Inflammatory macrophage treated with lipopolysaccharide for 4 hours (primary cell): ENCODE measurements at places on chromosomes 2 and 18.

GRCh38 chr2:194602750-194603149 is 1054.3 kb upstream of the SLC39A10 start:
- no peak for DNase-seq

DNA sequence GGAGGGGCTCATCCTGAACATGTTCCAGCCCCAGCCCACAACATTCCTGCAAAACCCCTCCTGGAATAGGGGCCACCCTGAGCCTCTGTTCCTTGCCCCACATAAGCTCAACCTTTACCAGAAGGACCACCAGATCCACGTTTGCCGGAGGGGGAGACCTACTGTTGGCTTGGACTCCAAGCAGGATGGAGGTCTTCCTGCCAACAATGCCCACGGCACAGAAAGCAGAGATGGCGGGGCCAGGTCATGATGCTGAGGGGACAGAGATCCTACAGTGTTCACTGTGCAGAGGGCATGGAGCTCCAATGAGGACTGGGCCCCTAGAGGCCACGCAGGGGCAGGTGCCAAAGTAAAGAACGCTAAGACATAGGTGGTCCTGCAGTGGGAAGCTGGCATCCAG is 98.5 kb upstream of the RAB6C start:
- DNase-seq, result no peak

DNA sequence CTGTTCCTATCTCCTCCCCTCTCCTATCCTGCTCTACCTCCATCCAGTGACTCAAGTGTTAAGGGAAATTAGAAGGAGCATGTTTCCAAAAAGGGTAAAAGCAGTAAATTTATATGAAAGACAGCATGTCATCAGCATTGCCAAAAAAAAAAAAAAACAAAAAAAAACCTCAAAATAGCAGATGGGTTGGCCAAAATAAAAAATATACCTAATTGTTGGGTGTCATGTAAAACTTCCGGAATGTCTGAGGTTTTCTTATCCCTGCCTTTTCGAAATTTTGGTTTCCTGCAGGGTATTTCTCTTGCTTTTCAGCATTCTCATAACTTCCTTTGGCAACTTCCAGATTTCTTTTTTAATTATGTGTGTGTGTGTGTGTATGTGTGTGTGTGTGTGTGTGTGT is 241.6 kb upstream of the FN1 start:
- DNase-seq, result no peak

- DNase-seq, result no peak
Observed at GRCh38 chr2:205860181-205860580, 177.9 kb downstream of the NRP2 start.

DNA sequence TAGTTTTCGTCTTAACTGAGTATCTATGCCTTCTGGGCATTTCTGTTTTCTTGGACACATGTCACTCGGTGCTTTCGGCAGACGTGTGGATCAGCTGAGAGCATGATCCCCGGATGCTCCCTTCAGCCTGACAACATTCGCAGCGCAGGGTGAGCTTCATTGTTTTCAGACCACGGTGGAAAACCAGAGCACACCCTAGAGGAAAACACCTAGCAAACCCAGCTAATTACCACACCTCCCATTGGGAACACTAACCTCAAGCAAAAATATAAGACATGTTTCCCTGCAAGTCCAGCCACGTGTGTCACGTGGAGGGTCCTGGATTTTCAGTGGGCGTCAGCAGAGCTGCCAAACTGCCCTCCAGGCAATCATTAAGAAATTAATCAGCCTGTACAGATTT is 31.0 kb downstream of the ANKRD29 start:
- DNase-seq, result no peak

- DNase-seq, result no peak
Observed at GRCh38 chr2:127219171-127220070, 678 bp downstream of the CYP27C1 start.

DNA sequence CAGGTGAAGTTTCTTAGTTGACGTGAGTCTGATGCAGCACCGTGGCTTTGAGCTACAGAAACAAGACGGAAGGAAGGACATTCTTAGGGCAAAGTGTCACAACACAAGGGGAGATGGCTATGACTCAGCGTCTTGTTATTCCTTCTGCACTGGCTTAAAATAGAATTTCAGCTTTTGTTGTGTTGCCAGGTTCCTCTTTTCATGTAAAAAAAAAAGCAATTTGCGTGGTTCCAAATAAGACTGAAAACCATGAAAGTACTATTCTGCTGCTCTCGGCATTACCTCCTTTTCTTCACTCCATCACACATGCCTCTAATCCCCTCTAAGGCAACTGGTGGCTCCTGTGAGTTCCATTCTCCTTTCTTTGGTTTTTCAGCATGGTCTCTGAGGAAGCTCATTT is 150.1 kb downstream of the ANTXR1 start:
- peak; percentile 94 for DNase-seq

GRCh38 chr2:237257471-237257951 is 156.5 kb downstream of the COL6A3 start:
- DNase-seq, result no peak

DNA sequence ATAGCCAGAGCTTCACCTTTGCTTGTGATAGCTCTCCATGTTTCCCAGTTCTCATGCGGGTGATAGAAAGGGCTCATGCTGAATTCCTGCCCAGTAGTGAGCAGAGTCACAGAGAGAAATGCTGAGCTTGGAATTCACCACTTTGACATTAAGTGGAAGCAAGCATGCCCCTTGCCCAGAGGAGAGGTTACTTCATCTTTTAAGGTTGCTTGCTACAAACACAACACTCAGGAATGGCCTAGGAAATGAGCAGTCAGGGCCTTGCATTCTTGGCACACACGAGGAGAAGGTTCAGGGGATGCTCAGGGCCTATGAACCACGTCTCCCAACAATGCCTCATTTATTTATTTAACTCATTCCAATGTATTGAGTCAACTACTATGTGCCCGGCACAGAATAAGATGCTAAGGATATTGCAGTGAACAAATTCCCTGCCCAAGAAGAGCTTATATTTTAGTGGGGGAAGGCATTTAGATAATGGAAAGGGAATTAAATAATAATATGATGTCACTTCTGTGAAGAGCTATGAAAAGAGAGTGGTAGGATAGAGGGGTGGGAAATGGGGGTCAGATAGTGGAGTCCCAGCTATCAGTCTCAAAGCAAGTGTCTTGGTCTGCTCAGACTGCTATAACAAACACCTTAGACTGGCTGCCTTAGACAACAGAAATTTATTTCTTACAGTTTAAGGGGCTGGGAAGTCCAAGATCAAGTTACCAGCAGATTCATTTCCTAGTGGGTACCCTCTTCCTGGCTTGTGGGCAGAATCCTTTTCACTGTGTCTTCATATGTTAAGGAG is 42.1 kb downstream of the DDX18 start:
- DNase-seq, result no peak

DNA sequence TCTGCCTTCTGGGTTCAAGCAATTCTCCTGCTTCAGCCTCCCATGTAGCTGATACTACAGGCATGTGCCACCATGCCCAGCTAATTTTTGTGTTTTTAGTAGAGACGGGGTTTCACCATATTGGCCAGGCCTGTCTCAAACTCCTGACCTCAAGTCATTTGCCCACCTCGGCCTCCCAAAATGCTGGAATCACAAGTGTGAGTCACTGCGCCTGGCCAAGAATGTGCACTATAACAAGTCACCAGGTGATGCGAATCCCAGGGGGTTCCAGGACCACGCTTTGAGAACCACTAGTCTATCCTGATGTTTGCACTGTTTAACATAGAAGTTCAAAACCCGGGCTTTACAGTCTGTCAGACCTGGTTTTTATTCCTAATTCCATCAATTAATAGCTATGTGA is 144.8 kb downstream of the SUCLG1 start:
- DNase-seq, result no peak

- DNase-seq, result no peak
Observed at GRCh38 chr2:73904952-73905351, 12.1 kb downstream of the ACTG2 start.

DNA sequence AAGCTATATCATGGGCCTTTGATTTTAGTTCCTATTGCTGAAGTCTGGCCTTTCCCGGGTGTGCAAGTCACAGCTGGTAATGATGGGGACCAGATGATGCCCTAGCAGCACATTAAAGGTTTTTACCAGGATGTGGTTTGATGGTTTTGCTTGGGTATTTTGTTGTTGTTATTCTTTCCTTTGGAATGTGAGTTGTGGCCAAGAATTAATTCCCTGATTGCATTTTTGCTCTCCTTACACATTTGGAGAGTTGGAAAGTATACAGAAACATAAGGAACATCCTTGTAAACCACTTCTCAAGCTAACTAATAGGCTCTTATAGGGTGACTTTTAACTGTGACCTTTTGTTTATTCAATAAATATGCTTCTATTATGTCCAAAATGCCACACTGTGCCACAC is 154.1 kb upstream of the MMADHC start:
- no peak for DNase-seq

DNA sequence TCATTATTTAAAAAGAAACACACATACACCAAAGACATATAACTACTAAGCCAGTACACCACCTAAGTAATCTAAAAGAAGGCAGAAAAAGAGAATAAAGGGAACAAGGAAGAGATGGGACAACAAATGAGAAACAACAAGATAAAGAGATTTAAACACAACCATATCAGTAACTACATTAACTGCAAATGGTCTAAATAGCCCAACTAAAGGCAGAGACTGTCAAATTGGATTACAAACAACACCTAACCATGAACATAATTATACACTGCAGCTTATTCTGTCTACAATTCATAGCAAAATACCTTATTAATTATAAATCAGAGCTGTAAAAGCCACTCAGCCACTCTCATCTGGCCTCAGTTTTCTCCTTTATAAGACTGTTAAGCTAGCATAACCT is 15.0 kb downstream of the PPP4R1 start:
- no peak for DNase-seq

DNA sequence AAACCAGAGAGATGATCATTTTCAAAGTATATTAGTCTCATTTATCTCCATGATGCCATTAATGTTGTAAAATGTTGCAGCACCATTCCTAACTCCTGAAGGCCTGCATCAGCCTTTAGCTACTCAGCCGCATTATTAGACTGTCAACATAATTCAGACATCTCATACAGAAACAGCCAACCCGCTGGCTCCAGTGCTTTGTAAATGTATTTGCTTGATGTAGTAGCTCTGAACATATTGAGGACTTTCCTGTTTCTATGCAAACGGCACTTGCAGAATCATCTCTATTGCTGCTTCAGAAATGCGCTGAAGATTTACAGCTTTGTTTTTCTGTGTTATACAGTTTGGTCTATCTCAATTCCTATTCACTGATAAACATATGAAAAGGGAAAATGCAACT is 372.2 kb downstream of the DSEL start:
- DNase-seq, result no peak

DNA sequence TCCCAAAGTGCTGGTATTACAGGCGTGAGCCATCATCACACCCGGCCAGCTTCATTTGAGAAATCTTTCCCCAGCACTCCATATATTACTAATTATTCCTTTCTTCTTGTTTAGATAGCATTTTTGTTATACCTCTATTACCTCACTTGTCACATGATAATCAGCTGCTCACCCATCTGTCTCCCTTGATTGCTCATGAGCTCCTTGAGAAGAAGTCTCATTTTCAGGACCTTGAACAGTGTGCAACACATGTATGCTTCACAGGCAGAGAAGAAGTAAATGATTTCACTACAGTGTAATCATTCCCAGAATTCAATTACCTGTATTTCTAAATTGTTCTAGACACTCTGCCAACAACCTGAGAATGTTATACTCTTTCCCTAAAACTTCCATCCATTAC is 6.2 kb downstream of the PAIP2B start:
- no peak for DNase-seq

GRCh38 chr2:209424781-209425470 is 1.1 kb downstream of the MAP2 start:
- no peak for DNase-seq

- no peak for DNase-seq
Observed at GRCh38 chr2:146527166-146527565, 1317.7 kb upstream of the ACVR2A start.

GRCh38 chr2:10238991-10239485 is 63.7 kb upstream of the HPCAL1 start:
- no peak for DNase-seq

- DNase-seq, result no peak
Observed at GRCh38 chr2:223442847-223443246, 159.3 kb downstream of the SCG2 start.

DNA sequence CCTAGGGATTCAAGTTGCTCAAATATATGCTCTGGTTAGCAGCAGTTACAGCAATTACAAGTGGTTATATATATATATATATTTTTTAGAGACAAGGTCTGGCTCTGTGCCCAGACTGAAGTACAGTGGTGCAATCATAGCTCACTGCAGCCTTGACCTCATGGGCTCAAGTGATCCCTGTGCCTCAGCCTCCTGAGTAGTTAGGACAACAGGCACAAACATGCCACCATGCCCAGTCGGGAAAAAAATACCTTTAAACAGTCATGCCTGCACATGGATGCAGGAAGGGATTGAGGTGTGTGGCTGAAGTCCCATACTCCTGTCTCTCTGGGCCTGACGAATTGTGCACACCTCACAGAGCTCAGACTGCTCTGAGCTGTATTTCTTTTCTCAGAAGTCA is 19.6 kb upstream of the DNAH7 start:
- no peak for DNase-seq

- peak; percentile 78 for DNase-seq
Observed at GRCh38 chr2:219578811-219579613, 6.9 kb downstream of the INHA start.
